NCI-H1417 (cell line): ENCODE measurements at places on chromosomes 5 and 9.

DNA sequence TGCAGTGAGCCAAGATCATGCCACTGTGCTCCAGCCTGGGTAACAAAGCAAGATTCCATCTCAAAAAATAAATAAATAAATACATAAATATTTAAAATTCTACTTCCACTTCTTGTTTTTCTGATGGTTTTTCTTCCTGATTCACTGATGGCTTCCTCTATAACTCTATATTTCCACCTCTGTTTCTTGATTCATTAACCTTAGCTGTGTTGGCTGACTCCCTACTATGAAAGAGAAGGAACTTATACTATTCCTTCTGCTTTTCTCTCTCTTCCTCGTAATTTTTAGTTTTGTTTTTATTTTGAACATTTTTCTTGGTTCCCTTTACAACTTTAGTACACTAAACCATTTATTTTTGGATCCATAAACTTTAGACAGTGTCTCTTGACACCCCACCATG is 103.5 kb downstream of the MAMDC2 start:
- DNase-seq: no peak

DNA sequence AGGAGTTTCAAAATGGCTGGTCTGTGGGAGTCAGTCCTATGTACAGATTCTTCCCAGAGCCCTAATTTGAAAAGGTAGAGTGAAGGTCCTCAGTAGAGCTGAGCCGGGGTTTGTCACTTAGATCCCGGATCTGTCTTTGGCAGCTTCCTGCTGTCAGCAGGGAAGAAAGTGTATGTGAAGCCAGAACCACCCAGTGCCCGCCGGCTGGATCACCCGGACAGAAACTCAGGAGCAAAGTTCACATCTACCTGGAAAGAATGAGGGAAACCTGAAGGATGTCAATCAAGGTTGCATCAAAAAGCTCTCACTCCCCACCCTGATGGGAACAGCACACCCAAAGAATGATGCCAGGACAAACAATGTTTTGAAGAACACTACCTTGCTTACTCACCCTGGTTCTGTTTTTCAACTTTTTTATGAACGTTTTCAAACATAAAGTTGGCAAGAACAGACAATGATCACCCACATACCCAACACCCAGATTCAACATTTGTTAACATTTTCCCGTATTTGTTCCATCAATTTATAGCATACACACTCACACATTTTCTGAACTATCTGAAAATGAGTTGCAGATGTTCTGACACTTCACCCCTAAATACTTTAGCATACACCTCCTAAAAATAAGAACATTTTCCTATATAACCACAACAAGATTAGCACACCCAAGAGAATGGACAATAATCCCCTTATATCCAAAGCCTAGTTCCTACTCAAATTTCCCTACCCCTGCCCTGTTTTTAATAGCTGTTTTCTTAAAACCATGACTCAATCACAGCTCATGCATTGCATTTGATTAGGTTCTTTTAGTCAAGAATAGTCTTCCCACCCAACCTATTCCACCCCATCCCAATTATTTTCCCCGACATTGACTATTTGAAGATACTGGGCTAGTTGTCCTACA is 133.9 kb downstream of the LHFPL2 start:
- no peak for DNase-seq

DNA sequence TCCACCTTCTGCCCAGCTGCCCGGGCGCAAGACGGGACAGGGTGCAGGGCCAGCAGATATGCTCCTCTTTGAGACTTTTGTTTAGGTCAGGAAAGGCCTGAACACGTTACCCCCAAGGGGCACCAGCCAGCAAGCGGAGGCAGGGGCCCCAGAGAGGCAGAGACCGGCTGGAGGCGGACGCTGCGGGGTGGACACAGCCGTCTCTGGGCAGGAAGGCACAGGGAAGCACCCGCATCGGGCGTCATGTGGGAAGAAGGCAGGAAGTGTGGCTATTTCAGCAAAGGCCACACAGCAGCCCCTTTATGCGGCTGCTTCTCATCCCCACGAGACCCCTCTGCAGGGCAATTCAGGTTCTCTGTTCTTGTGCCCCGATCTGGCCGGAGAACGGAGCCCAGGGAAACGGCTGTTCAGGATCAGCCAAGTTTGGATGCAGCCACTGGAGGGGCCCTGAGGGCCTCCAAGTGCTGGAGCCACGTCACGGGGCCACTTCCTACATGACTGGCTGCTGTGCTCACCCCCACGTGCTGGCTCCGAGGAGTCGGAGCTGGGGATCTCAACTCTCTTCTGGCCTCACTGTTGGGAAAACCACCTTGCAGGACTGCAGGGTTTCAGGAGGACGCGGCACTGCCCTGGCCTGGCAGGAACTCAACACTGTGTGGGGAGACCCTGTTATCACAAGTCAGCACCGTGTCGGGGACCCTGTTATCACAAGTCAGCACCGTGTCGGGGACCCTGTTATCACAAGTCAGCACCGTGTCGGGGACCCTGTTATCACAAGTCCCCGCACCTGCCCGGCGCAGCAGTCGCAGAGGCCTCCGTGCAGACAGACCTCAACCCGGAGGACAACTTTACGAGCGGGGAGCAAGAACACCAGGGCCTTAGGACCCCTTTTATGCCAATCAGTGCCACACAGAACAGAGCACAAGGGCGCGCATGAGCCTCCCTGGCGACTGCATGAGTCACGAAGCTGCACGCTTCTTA is 44.4 kb downstream of the SLC12A7 start:
- no peak for DNase-seq

- no peak for DNase-seq
Observed at GRCh38 chr9:134624621-134625181, 16.9 kb upstream of the COL5A1 start.

DNA sequence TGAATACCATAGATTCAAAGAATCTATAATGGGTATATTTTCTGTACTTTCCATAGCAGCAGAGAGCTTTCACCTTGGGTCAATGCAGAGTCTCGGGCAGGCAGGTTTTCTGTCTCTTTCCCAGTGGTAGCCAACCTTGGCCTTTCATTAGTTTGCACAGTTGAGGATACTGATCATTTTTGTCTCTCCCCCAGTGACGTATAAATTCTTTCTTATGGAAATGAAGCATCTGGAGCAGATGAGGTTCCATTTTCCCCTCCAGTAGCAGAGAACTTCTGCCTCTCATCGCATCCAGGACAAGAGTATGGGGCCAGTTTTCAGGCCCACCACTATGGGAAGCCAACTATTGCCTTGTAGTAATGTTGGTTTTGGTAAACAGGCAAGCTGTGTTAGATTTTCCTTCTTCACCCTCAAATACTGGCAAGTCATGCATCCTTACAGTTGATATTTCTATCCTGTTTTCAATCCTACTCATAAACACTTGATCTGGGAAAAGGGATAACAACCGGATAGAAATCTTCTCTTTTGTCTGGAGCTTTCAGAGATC is 845.2 kb upstream of the CDH18 start:
- no peak for DNase-seq

DNA sequence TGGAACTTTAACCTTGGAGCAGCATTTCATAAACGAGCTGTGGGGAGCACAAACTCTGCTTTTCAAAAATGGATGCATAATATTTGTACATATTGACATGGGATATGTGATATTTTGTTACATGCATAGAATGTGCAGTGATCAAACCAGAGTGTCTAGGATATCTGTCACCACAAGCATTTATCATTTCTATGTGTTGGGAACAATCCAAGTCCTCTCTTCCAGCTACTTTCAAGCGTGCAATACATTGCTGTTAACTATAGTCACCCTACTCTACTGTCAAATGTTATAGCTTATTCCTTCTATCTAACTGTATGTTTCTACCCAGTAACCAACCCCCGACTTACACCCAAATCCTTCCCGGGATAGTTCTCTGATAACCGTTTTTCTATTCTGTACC is 15.0 kb upstream of the C5orf58 start:
- DNase-seq: no peak

GRCh38 chr5:154039458-154039829 is 677 bp downstream of the MFAP3 start:
- no peak for DNase-seq

GRCh38 chr9:92522983-92523970 is 12.5 kb downstream of the ECM2 start:
- no peak for DNase-seq

DNA sequence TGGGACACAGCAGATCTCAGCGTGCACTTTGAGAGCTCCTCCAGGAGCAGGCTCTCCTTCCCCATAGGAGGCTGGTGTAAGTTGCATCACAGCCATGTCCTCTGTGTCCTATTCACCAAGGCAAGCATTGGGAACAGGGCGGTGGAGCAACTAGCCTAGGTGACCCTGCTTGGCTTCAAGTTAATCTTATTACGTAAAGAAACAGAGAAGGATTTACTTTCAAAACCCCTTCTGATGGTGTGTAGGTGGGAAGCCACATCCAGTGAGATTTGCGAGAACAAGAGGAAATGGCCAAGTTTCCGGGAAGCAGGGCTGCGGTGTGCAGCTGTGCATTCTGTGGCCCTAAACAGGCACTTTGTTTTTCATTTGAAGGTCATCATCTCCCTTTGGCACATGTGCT is 80.2 kb downstream of the TRIO start:
- no peak for DNase-seq

- no peak for DNase-seq
Observed at GRCh38 chr9:124347206-124347967, 67.9 kb downstream of the PSMB7 start.

DNA sequence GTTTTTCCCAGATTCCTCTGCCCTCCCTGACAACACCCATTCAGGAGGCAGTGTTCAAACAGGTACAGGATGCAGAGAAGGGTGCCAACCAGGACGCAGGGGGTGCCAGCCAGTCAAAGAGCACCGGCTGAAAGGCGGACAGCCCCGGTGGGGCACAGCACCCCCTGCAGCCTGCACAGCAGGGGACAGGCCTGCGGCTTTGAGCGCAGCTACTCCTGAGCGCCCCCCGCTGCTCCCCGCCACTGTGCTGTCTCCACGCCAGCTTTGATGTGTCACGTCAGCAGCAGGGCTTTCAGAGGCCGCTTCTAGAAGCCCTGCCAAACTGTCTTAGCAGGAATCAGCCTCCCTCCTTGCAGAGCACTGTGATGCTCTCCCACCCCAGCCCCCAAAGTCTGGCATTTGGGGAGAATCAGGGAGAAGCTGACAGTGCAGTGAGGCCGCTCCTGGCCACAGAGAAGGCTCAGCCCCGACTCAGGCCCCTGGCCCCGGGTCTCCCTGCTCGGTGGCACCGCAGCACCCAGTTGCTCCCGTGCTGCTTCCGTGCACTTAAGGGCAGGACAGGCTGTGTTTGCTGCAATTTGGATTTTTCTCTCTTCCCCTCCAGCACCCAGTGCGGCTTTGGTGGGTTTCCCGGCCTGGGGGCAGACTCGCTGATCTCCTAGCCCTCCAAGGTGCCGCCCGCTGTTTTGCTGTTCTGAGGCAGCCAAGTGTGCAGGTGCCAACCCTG is 20.3 kb downstream of the AK8 start:
- peak; percentile 80 for DNase-seq

- no peak for DNase-seq
Observed at GRCh38 chr5:6455571-6456200, 7.0 kb downstream of the UBE2QL1 start.

DNA sequence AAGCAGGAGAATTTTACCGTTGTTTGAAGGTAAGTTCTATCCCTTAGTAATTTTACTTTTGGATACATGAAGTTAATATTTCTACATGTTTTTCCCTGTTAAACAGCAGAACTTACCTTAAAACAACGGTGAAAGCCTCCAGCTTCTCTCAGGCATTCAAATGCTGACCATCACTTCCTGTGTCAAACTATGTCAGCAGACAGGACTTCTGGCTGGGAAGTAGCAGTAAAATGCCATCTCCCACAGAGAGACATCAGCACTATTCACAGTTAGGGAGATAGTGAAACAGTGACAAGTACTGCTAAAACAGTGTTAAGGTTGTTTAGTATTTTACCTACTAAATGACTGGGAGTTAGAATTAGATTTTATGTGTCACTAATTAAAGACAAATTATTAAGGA is 34.2 kb upstream of the GOLGA1 start:
- DNase-seq: no peak

DNA sequence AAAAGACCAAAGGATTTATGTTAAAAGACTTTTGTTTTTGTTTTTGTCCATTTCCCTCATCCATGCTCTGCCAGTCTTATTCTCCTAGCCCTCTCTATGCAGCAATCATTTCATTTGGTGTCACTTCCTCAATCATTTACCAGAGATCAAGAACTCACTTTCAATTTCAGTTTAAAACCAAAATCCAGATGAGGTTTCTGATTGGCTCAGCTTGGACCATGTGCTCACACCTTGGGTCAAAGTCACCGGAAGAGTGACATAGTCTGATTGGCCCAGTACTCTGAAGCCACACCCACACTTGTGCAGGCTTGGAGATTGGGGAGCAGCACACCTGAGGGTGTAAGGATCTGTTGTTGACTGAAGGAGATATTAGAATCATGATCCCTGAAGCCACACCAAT is 79.6 kb downstream of the TLR4 start:
- peak; percentile 52 for DNase-seq

GRCh38 chr9:98836206-98836605 is 28.7 kb downstream of the GALNT12 start:
- no peak for DNase-seq

DNA sequence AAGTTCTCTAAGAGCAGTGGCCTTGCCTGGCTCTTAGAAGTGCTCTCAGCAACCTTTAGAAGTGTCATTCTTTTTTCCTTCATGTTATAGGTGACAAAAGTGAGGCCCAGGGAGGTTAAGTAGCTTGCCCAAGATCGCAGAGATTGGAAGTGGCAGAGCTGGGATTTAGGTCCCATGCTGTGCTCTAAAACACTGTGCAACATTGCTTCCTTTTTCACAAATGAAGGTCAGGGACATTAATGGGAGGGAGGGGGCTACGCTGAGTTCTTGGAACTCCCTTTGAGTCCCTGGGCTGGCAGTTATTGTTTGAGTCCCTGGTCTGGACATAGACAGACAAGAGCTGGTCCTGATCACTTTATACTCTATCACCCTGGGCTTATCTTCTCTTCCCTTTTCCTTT is 45.3 kb downstream of the PAM start:
- no peak for DNase-seq

DNA sequence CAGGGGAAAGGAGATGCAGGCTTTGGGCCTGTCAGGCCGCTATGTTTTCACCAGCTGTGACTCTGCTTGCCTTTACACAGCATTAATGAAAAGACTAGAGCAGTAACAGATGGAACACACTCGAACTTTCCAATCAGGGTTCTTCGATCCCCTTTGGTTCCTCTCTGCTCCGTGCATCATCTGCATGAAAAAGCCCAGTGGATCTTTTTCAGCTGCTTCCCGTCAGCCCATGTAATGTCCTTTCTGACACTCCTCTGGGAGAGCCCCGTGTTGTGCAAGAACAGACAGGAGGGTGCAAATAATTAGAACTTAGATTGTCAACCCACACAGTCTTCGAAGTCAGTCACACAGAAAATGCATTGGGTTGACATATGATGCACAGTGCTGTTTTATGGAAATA is 448.9 kb upstream of the ZNF462 start:
- DNase-seq: no peak
